ENCODE measurements at places on chromosomes 16 and 17.

DNA sequence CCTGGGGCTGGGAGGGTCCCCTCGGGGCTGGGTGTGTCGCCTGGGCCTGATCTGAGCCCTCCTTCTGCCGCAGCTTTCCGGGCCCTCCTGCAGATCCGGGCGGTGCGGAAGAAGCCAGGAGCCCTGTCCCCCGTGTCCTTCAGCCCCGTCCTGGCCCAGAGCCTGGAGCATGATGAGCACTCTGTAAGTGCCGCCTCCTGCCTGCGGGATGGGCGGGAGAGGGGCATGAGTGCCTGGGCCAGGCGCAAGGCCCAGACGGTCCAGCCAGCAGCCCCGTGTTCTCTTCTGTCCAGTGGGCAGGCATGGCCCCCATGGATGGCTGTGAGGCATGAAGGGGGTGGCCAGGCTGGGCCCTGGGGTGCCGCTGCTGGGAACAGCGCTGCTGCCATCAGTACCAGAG lies 16.0 kb upstream of the NUDT16L1 start:
- peaks cover 47% of the 10 kb centered on the region for H3K4me1 ChIP-seq
- H3K4me3 ChIP-seq: no peak overlapping the region
- H3K27me3 ChIP-seq: no peaks in the 10 kb centered on the region
- no peak for DNase-seq
- H3K27ac ChIP-seq: peak overlapping the region; percentile 99
- H3K36me3 ChIP-seq: peaks cover 28% of the 10 kb centered on the region

DNA sequence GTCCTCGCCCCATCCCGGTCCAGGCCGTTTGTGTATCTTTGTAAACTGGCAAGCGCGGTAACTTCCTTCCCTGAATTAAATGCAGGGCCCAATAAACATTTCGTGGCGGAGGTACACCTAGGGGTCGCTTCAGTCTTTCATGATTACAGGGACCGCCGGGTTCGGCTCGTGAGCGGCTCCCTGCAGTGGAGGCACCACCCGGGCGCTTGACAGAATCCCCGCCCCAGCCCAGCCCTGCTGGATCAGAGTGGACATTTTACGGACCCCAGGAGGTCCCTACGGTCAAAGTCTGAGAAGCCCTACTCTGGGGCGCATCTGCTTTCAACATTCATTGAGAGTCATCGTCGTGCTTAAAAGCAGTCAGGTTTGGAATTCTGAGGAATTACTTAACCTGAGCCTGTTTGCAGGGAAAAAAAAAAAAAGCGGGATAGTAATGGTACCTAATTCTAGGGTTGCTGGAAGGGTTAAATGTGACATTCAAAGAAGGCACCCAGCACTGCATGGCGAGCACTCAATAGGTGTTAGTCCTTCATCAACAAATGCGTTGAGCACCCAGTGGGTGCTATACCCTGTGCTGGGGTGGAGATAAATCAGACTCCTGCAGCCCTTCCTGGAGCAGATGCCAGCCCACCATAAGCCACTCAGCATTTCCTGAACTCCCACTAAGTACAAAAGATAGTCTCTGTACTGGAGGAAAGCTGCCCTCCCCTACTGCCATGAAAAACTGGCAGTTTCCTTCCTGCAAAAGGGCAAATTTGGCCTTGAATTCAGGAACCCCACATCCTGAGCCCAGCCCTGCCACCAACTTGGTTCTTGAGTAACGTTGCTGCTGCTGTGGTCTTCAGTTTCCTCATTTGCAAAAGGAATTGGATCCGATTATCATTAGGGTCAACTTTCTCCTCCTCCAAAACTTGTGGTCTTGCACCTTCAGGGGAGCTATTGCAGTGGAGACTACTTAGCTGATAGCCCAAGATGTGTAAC lies 658 bp upstream of the DUSP3 start:
- peak overlapping the region; percentile 70 for H3K4me3 ChIP-seq
- H3K27ac ChIP-seq: peak overlapping the region; percentile 28
- peaks cover 16% of the 10 kb centered on the region for H3K4me1 ChIP-seq
- peaks cover 45% of the 10 kb centered on the region for H3K27me3 ChIP-seq
- no peak for DNase-seq

DNA sequence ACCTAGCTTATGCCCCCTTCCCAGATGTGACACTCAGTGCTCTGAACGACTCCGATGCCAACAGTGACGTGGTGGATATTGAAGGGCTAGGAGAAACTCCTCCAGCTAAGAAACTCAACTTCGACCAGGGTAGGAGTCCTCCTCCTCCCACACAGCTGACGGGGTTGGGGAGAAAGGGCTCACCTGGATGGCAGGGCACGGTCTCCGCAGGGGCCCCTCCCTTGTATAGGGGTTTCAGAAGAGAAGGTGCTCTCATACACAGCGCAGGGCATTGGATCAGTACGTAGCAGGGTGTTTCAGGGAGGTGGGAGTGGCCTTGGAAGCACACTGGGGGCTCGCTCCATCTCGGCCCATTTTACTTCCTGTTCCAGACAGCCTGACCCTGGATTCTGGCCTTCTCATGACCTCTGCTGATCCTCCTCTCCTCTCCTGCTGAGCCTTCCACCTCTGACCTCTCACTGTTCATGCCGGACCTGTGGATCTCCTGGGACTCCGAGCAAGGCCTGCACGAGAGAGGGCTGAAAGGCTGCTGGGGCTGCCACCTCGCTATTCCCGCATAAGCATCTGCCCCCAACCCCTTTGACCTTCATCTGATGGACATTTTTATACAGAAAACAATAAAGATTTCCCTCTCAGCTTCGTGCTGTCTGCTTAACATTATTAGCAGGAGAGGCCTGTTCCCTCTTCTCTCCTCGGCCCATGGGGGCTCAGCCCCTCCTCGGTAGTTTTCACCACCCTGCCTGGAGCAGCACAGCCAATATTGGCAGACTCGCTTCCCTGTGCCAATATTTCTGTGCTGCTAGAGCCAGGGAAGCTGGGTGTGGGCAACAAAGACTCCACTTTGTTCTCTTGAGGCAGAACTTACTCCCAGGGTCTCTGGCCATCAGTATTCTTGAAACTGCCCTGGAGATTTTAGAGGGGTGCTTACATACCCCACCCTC lies 4.7 kb downstream of the RNASEK start:
- H3K4me3 ChIP-seq: peak overlapping the region; percentile 82
- H3K27me3 ChIP-seq: peaks cover 30% of the 10 kb centered on the region
- peaks cover 36% of the 10 kb centered on the region for H3K36me3 ChIP-seq

DNA sequence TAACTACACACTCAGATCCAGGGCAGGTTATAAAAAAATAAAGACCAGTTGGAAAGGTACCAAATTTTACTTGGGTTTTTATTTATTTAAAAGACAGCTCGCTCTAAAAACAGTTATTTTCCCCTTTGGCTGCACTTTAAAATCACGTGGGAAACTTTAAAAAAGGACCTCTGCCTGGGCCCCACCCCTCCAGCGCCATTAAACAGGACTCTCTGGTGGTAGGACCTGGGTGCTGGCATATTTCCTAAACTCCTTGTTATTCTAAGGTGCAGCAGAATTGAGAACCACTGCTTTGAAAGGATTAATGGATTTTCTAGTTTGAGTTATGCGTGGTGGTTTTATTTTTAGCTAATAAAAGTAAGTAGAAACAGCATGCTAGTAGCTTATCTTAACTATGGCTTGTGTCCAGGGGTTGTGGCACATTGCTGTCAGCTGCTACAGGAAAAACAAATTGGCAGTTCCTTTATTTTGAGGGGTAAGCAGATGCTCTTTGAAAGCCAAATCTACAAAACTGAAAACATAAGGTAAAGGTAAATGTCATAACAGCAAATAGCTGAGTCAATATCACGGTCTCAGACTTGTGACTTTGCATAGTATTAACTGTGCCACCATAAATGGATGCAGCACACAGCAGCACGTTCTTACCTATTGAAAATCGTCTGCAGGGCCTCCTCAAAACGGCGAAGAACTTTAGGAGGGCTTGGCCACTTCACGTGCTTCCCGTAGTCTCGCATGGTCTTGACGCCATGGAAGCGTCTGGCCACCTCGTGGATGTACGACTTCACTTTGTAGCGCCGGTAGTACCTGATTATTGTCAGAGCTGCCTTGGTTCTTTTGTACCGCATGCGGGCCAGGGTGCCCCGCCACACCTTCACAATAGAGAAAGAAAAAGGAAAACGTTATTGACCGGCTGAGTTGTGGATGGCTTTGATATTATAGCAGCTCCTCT lies 172.0 kb downstream of the CDK5R1 start:
- H3K4me1 ChIP-seq: no peaks in the 10 kb centered on the region
- H3K27ac ChIP-seq: no peak overlapping the region
- no peak for DNase-seq
- no peak overlapping the region for H3K4me3 ChIP-seq

DNA sequence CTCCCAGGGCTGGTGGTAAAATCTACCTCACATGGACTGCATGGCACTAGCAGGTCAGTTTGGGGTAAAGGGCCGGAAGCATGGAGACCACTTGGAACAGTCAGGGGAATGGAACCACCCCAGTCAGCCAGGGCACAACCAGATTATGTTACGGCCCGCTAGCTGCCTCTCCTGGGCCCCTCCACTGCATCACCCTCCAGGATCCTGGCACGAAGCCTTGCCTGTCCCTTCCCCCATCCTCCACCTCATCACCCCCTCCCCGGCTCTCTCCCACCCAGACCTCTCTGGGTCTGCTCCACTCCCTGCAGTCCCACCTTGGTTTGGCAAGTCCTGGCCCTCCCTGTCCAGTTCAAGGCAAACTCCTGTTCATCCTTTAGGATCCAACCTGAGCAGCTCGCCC lies 91.7 kb downstream of the CLEC16A start:
- peaks cover 70% of the 10 kb centered on the region for H3K36me3 ChIP-seq
- H3K27ac ChIP-seq: peak overlapping the region; percentile 38
- DNase-seq: no peak

DNA sequence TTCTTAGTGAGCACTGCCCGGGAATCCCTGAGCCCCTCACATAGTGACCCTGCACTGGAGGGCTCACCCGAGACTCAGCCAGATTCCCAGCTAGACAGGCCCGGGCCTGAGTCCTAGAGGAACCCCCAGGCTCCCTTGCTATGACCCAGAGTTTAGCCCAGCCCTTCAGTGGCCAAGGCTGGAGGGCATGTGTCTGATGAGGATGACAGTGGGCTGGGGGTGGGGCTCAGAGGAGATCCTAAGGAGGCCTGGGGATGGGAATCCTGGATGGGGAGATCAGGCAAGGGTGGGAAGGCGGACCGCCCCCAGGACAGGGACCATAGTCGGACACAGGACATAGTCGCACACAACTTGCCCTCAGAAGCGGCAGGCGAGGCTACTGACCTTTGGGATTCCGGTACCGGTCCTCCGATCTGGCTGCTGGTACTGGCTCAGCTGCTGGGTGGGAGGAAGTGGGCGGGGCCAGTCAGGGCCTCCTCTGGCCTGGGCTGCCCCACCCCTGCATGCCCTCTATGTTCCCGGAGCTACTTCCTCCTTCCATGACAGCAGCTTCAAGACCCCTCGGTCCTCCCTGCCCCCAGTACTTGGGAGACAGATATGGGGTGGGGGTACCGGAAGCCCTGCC lies 1.1 kb downstream of the CD79B start:
- H3K4me3 ChIP-seq: peak overlapping the region; percentile 93
- peaks cover 35% of the 10 kb centered on the region for H3K27me3 ChIP-seq
- DNase-seq: peak; percentile 82
- H3K27ac ChIP-seq: peak overlapping the region; percentile 84
- peaks cover 31% of the 10 kb centered on the region for H3K4me1 ChIP-seq

- H3K4me3 ChIP-seq: no peak overlapping the region
- no peak overlapping the region for H3K27ac ChIP-seq
- DNase-seq: no peak
- no peaks in the 10 kb centered on the region for H3K4me1 ChIP-seq
Observed at GRCh38 chr16:85473909-85474620, 139.1 kb upstream of the GSE1 start.

DNA sequence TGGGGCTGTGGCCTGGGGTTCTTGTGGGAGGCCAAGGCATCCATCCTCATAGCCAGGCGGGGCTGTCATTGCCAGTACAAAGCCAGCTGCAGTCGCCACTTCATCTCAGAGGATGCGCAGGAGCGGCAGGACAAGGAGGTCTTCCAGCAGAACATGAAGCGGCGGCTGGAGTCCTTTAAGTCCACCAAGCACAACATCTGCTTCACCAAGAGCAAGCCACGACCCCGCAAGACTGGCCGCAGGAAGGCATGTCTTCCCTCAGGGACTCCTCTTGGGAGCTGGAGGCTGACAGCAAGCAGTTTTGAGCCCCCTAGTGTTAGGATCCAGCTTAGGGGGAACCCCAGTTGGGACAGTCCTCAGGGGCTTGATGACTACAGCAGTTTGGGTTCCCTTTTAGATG lies 15.1 kb upstream of the PLEKHG4 start:
- H3K4me1 ChIP-seq: no peaks in the 10 kb centered on the region
- H3K4me3 ChIP-seq: no peak overlapping the region
- DNase-seq: no peak
- H3K27me3 ChIP-seq: peaks cover 45% of the 10 kb centered on the region
- H3K36me3 ChIP-seq: no peaks in the 10 kb centered on the region

- peaks cover 7% of the 10 kb centered on the region for H3K27me3 ChIP-seq
- H3K4me1 ChIP-seq: no peaks in the 10 kb centered on the region
- H3K36me3 ChIP-seq: no peaks in the 10 kb centered on the region
Observed at GRCh38 chr16:82042846-82043245, 7.8 kb downstream of the HSD17B2 start.

GRCh38 chr16:14354561-14355351 lies 275.3 kb downstream of the PARN start:
- H3K27me3 ChIP-seq: peaks cover 19% of the 10 kb centered on the region
- peak overlapping the region; percentile 61 for H3K27ac ChIP-seq
- peak; percentile 56 for DNase-seq

- no peak overlapping the region for H3K4me3 ChIP-seq
- H3K27me3 ChIP-seq: no peaks in the 10 kb centered on the region
- peaks cover 4% of the 10 kb centered on the region for H3K36me3 ChIP-seq
- H3K27ac ChIP-seq: no peak overlapping the region
Observed at GRCh38 chr17:72843591-72843990, 248.9 kb downstream of the SLC39A11 start.

DNA sequence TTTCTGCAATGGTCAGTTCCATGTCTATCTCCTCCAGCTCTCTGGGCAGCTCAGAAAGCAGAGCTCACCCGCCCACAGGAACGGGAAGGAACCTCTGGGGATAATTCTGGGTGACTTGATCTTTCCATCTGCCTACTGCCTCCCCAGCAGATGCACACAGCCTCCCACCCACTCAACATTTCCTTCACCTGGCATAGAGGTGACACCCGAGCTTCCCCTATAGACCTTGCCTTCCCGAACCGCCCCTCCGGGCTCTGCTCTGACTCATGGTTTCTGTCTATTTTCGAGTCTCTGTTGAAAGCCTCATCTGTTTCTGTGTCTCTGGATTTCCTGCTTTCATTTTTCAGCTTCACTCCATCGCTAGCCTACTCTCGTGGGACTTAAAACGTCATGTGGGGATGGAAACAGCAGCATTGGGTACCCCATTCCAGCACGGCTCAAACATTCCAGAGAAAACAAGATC lies 11.4 kb downstream of the GGA3 start:
- H3K27me3 ChIP-seq: no peaks in the 10 kb centered on the region
- peak; percentile 78 for DNase-seq
- peak overlapping the region; percentile 90 for H3K27ac ChIP-seq
- H3K4me3 ChIP-seq: peak overlapping the region; percentile 64

- no peaks in the 10 kb centered on the region for H3K36me3 ChIP-seq
- H3K27ac ChIP-seq: no peak overlapping the region
- no peaks in the 10 kb centered on the region for H3K4me1 ChIP-seq
- H3K27me3 ChIP-seq: peaks cover 13% of the 10 kb centered on the region
- DNase-seq: no peak
Observed at GRCh38 chr17:69358688-69359596, 32.0 kb upstream of the ABCA5 start.
